Karpas-422 (cell line): ENCODE measurements at places on chromosomes 16 and 17.

DNA sequence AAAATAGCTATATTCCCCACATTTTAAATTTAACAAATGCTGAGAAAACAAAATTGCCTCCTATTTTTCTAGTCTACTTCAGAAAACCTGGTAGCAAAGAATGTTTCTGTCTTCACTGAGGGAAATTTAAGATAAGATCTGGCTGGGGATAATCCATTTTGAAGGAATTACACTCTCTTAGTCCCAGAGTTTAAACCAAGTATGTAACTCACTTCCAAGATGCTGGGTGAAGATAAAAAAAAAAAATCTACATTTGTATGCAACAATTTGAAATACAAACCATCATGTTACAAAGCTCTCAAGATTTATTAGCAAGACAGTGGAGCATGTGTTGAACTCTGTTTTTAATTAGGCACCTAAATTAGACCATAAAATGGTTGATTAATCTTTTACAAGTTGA lies 5.7 kb downstream of the HS3ST3B1 start:
- no peak for DNase-seq

- DNase-seq = no peak
These were observed 7.8 kb upstream of the EFTUD2 start for GRCh38 chr17:44906763-44907728.

GRCh38 chr16:12951392-12951791 lies 50.0 kb downstream of the SHISA9 start:
- DNase-seq = no peak

- no peak for DNase-seq
These were observed 8.9 kb downstream of the NHERF2 start for GRCh38 chr16:2035431-2036199.

GRCh38 chr16:85749771-85750145 lies 1.1 kb downstream of the C16orf74 start:
- DNase-seq = no peak

- no peak for DNase-seq
These were observed 6.9 kb upstream of the SLC38A8 start for GRCh38 chr16:84049403-84050060.

DNA sequence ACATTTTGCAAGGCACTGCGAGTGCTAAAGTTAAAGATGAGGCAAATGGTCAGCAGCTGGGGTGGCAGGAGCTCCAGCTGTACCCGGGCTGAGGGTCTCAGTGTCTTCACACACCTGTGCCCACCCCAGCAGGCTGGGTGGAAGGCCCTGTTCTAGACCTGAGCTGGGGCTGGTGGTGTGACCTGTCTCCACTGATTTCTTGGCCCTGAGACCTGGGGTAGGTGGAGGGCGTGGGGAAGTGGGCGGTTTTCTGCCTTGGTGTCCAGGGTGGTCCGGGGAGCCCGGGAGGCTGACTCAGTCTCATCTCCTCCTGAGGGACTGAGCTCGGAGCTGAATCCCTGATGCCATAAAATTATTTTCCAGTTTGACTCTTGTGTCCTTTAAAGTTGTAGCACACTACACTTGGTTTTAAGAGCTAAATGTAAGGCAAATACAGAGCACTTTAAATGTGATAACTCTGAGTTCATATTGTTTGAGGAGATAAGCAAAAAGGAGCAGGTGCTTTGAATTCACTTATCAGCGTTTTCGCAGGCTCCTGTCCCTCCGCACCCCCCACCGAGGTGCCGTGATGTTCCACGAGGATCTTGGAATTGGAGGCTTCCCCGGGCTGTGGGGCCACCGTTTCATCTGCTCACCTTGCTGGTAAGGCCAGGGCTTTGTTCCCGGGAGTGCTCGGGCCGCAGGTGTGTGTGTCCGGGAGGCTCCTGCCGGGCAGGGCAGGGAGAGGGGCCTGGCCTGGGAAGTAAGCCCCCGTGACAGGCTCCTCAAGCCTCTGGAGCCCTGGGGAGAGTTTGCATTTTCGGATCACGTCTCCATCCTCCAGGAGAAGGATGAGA lies 117.0 kb downstream of the AATF start:
- DNase-seq = no peak

GRCh38 chr17:56847106-56847505 lies 13.2 kb downstream of the DGKE start:
- no peak for DNase-seq

DNA sequence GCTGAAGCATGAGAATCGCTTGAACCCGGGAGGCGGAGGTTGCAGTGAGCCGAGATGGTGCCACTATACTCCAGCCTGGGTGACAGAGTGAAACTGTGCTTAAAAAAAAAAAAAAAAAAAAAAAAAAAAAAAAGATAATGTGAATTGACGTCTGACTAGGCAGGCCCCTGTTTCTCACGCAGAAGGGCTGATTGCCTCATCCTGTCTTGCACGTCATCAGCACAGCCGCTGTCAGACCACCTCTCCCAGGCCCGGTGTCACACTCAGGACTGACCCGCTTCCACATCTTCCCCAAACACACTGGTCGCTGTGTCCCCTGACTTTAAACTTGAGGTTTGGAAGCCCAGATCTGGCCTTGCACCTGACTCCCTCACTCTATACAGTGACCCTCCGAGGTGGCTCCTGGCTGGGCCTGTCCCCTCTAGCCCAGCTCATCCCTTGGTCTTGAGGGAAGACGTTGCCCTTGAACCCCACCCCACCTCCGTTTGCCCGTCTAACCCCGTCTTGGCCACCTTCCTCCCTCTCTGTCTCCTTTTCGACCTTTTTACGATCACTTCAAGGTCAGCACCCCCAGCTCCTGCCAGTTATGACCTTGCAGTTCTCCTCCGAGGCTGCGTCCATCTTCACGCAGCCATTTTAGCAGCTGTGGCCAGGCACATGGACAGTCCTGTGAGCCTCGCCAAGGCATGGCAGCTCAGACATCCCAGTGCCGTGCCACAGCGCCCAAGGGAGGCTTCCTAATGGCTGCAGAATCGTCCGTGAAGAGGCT lies 149.9 kb upstream of the PLCG2 start:
- DNase-seq = no peak

- DNase-seq = no peak
These were observed 24.9 kb upstream of the DBNDD1 start for GRCh38 chr16:90044111-90044551.

DNA sequence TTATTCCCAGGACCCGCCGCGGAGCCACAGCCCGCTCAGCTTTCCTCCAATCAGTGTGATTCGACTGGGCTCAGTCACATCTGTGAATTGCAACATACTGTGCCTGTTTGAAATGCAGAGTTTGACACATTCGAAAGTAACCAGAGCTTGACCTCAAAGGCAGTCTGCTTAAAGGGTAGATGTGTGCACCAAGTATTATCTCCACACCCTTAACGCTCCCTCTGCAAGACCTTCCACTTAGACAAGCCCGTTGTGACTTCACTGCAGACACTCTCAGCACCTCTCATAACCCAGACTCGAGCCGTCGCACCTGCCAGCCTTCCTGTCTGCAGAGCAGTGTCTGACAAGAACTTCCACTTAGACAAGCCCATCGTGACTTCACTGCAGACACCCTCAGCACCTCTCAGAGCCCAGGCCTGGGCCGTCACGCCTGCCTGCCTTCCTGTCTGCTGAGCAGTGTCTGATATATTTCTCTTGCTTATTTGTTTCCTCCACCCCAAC lies 3.7 kb downstream of the KLHDC4 start:
- DNase-seq = no peak

- DNase-seq = no peak
These were observed 71.8 kb downstream of the PRKCA start for GRCh38 chr17:66373944-66374817.

- DNase-seq = no peak
These were observed 9.3 kb downstream of the HDAC5 start for GRCh38 chr17:44113868-44114840.

DNA sequence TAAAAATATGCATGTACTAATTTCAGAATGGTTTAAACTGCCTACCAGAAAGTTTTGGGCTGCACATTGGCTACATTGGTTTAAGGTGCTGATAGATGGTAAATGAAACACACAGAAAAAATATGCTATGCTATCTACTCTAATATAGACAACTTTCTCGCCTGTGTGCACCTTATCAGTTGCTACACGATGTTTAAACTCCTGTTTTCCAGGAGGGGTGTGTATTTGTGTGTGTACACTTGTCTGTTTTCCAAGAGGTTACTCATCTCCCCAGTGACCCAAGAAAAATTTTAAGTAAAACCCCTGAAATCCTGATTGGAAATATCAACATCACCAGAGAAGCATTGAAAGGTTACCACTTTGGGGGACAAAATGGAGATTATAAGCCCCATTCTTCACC lies 21.6 kb upstream of the PSMC5 start:
- no peak for DNase-seq

- no peak for DNase-seq
These were observed 807.0 kb upstream of the SOX9 start for GRCh38 chr17:71313866-71314265.

GRCh38 chr16:86614699-86615098 lies 36.4 kb downstream of the FOXL1 start:
- DNase-seq = no peak

GRCh38 chr16:86083382-86084002 lies 184.5 kb downstream of the IRF8 start:
- no peak for DNase-seq

- DNase-seq = no peak
These were observed 68.5 kb upstream of the PMFBP1 start for GRCh38 chr16:72240466-72240865.
